ENCODE measurements at places on chromosomes 6 and 20. TPM values are rescaled to one million over a fixed set of nuclear protein-coding genes. Genes with fewer than 3 reads are reported as not detected.

Gene CRISP2
- total RNA-seq, result 0.49 TPM

Gene TNXB
- 10.1 TPM for total RNA-seq

Gene MYT1
- 8.1 TPM for total RNA-seq

Gene OR2H1
- total RNA-seq, result not detected

Gene TMEM170B
- 47.9 TPM for total RNA-seq

Gene COX7A2
- 96.9 TPM for total RNA-seq

Gene TOP1
- total RNA-seq, result 31.0 TPM

Gene MAFB
- 11.1 TPM for total RNA-seq

Gene C6orf58
- 0.25 TPM for total RNA-seq

Gene DBNDD2
- total RNA-seq, result 7.4 TPM

Gene ZSCAN12
- total RNA-seq, result 15.2 TPM

Gene OSTM1
- total RNA-seq, result 22.1 TPM

Gene DEFB116
- not detected for total RNA-seq
